ENCODE measurements at places on chromosomes 2 and 18.

GRCh38 chr2:12718015-12718671, 1.4 kb downstream of the TRIB2 start:
- no peak for DNase-seq

GRCh38 chr2:25558262-25558661, 115.1 kb downstream of the DTNB start:
- peak; percentile 7 for DNase-seq

DNA sequence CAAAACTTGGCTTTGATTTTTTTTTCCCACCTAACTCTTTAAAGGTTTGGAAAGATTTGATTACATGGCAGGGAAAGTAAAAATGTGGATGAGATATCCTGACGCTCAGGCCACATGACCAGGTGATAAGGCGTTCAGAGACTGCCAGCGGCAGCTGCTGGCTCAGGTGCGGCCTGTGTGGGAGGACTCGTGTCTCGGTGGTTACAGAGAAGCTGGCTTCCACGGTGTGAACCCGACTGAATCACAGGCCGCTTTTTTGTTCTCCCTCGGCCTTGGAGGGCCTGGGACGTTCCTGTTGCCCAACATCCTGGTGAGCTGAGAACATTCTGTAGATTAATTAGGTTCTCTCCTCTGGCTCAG, 124.2 kb upstream of the ZNF516 start:
- DNase-seq, result no peak

- DNase-seq, result no peak
These were observed 16.9 kb downstream of the EIF5B start for GRCh38 chr2:99354070-99354469.

DNA sequence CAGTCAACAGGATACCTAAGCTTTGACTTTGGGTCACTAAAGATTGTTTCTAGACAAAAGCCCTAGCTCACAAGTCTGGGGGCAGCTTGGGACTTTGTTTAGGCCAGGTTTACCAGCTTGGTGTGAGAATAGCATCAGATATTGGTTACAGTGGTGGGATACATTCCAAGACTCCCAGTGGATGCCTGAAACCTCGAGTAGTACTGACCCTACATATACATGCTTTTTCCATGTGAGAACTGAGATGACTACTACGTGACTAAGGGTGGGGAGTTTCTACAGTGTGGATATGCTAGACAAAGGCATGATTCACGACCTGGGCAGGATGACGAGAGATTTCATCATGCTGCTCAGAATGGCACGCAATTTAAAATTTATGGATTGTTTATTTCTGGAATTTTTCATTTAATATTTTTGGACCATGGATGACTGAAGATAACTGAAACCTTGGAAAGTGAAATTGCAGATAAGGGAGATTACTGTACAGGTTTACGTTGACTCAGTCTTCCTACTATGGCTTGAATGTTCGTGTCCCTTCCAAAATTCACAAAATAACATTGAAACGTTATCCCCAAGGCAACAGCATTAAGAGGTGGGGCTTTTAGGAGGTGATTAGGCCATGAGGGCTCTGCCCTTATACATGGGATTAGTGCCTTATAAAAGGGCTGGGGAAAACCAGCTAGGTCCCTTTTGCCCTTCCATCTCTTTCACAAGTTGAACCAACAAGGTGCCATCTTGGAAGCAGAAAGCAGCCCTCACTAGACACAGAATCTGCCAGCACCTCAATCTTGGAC, 50.2 kb upstream of the CTAGE1 start:
- peak; percentile 96 for DNase-seq

DNA sequence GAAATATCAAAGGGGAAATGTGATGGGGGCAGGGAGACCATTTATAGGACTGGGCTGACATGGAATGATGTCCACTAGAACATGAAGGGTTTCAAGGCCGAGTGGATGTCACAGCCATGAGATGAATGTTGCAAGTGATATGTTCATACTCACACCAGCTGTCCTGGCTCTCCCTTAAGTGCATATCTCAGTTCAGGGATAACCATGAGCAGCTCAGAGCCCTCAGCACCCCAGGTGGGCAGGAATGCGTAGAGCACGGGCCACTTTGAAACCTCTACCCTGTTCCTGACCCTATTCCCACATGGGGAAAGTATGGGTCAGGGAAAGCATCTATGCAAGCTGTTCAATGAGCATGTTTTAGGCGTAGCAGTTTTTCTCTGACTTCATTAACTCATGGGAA, 12.4 kb upstream of the EML4 start:
- no peak for DNase-seq

- no peak for DNase-seq
These were observed 101.6 kb downstream of the SPTBN1 start for GRCh38 chr2:54557601-54558187.

- no peak for DNase-seq
These were observed 1994.5 kb upstream of the PIK3C3 start for GRCh38 chr18:39960550-39960949.

GRCh38 chr2:96733931-96734330, 5.9 kb downstream of the LMAN2L start:
- DNase-seq, result no peak

- no peak for DNase-seq
These were observed 172.6 kb upstream of the PIEZO2 start for GRCh38 chr18:11322006-11322405.

DNA sequence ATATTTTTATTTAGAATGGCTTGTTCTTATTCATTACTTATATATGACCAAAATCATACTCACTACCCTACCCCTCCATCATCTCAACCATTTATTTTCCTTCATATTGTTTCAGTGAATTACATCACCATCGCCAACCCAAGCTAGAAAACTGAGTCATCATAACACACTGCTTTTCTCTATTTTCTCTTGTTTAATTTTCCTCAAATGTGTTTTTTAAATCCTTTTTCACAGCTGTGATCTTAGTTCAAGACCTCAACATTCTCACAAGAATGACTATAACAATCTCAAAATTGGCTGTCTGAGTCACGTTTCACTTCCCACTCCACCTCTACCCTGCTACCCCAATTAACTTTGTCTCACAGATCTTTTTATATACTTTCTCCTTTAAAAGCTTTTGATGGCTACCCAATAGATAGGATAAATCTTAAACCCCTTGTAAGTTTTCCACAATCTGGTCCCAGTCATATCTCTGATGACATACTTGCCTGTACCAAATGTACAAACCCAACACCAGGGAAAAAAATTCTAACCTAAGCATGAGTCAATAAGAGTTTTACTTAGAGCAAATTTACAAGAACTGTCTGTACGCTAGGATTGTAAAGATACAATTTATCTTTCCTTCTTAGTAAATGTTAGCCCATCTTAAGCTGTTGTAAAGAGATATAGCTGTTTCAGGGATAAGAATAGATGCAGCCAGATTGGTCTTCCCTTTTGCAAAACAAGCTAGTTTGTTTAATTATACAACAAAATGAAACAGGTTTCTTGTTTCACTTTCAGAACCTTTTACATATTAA, 635.1 kb upstream of the SLC39A10 start:
- no peak for DNase-seq

DNA sequence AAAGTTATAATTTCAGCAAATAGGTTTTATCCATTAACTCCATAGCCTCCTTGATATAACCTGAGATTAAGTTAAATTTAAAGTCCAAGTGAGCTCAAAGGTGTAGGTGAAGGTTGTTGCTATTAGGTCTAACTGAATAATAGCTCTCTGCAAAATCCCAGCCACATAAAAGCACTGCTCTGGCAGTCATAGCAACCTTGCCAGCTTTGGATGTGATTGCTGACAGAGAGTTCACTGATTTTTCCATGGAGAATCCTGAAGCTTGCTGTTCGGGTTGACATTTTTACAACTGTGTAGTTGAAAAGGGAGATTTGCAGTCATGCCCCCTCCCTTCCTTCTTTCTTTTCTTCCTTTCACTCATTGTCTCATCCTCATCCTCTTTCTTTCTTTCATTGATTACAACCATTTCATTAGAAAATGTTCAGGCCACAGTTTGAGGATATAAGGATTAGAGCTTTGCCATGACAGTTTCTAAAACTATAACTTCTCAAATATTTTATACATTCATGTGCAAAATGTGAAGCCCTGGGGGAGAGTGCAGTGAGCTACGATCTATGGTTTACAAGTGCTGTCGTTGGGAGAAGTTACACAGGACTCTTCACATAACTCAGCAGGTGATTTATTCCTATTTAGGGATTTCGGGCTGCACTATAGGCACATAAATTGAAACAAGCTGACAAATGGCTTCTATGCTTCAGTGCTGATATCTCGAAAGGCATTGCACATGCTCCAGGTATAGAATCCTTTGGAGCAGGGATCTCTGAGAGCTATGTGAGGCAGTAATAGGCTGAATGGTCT, 193.8 kb downstream of the LRRTM4 start:
- DNase-seq, result no peak

All from AG04450 (cell line).